ENCODE measurements at places on chromosomes 16 and 17.

- DNase-seq = no peak
- no peak overlapping the region for H3K4me3 ChIP-seq
- H3K36me3 ChIP-seq = no peaks in the 10 kb centered on the region
- no peak overlapping the region for H3K27ac ChIP-seq
- H3K27me3 ChIP-seq = no peaks in the 10 kb centered on the region
Measured at GRCh38 chr16:12793865-12794240, 9.8 kb downstream of the CPPED1 start.

DNA sequence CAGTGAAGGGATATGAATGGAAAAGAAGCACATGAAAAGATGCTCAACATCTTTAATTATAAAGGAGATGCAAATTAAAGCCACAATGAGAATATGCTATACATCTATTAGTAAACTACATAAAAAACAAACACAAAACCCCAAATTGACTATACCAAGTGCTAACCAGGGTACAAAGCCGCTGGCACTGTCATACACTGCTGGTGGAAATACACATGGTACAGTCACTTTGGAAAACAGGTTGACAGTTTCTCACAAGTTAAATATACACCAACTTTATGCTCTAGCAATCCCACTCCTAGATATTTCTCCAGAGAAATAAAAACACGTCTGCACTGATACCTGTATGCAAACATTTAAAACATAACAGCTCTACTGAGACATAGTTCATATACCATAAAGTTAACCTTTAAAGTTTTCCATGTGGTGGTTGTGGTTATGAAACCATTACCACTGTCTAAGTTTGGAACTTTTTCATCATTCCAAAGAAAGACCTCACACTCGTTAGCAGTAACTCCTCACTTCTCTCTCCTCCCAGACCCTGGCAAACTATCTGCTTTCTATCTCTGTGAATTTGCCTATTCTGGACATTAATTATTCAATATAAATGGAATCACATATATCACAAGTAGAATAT is 42.7 kb downstream of the ADGRG5 start:
- H3K36me3 ChIP-seq = no peaks in the 10 kb centered on the region
- no peaks in the 10 kb centered on the region for H3K27me3 ChIP-seq
- H3K27ac ChIP-seq = no peak overlapping the region
- no peak for DNase-seq
- H3K4me3 ChIP-seq = no peak overlapping the region

- no peaks in the 10 kb centered on the region for H3K36me3 ChIP-seq
- no peak overlapping the region for H3K4me3 ChIP-seq
- DNase-seq = no peak
- no peaks in the 10 kb centered on the region for H3K4me1 ChIP-seq
- H3K27me3 ChIP-seq = no peaks in the 10 kb centered on the region
- H3K27ac ChIP-seq = no peak overlapping the region
Measured at GRCh38 chr17:57538736-57539456, 206.2 kb downstream of the CCDC182 start.

GRCh38 chr16:88349903-88350900 is 32.6 kb upstream of the ZNF469 start:
- no peak overlapping the region for H3K27ac ChIP-seq
- no peaks in the 10 kb centered on the region for H3K27me3 ChIP-seq
- no peak for DNase-seq
- no peak overlapping the region for H3K4me3 ChIP-seq
- no peaks in the 10 kb centered on the region for H3K4me1 ChIP-seq

- H3K4me3 ChIP-seq = no peak overlapping the region
- no peak overlapping the region for H3K27ac ChIP-seq
- no peak for DNase-seq
- no peaks in the 10 kb centered on the region for H3K27me3 ChIP-seq
- H3K36me3 ChIP-seq = no peaks in the 10 kb centered on the region
- no peaks in the 10 kb centered on the region for H3K4me1 ChIP-seq
Measured at GRCh38 chr16:4580250-4580649, 24.1 kb downstream of the C16orf96 start.

DNA sequence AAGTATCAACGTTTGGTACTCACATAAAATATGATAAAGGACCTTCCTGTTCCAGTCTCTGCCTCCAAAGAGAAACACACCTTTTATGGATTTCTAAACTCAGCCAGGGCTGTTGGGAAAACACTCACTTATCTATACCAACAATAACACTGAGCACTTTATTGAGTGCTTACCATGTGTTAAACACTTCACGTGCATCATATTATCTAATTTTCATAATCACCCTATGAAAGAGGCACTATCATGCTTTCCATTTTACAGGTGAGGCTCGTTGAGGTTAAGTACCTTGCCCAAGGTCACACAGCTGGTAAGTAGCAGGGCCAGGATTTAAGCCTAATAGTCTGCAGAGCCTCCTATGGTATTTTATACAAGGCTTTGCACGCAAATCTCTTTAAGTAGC is 251.5 kb upstream of the SOX9 start:
- no peaks in the 10 kb centered on the region for H3K27me3 ChIP-seq
- no peaks in the 10 kb centered on the region for H3K36me3 ChIP-seq
- no peak overlapping the region for H3K27ac ChIP-seq
- no peaks in the 10 kb centered on the region for H3K4me1 ChIP-seq
- no peak for DNase-seq
- no peak overlapping the region for H3K4me3 ChIP-seq

- DNase-seq = peak; percentile 23
- H3K27me3 ChIP-seq = no peaks in the 10 kb centered on the region
- H3K27ac ChIP-seq = peak overlapping the region; percentile 90
- peak overlapping the region; percentile 45 for H3K4me3 ChIP-seq
Measured at GRCh38 chr17:45372325-45372869, 55.6 kb upstream of the MAP3K14 start.

GRCh38 chr16:69404275-69404805 is 18.5 kb upstream of the TERF2 start:
- no peak for DNase-seq
- H3K27me3 ChIP-seq = no peaks in the 10 kb centered on the region
- H3K27ac ChIP-seq = peak overlapping the region; percentile 7
- peak overlapping the region; percentile 14 for H3K4me3 ChIP-seq
